ENCODE measurements at places on chromosomes 3 and 15.

- DNase-seq = peak; percentile 13
Observed at GRCh38 chr3:189235214-189235613, 63.4 kb downstream of the TPRG1 start.

- no peak for DNase-seq
Observed at GRCh38 chr3:79421273-79421672, 346.5 kb downstream of the ROBO1 start.

GRCh38 chr3:118436697-118437262 is 597.9 kb downstream of the IGSF11 start:
- no peak for DNase-seq

GRCh38 chr3:53938645-53939044 is 47.0 kb upstream of the SELENOK start:
- peak; percentile 11 for DNase-seq

GRCh38 chr15:73870700-73871408 is 2.5 kb upstream of the TBC1D21 start:
- DNase-seq = peak; percentile 7

- no peak for DNase-seq
Observed at GRCh38 chr3:190060192-190060775, 60.4 kb downstream of the P3H2 start.

- no peak for DNase-seq
Observed at GRCh38 chr15:39581242-39581792, 438 bp downstream of the THBS1 start.

- DNase-seq = peak; percentile 43
Observed at GRCh38 chr3:99532246-99532645, 106.1 kb upstream of the COL8A1 start.

DNA sequence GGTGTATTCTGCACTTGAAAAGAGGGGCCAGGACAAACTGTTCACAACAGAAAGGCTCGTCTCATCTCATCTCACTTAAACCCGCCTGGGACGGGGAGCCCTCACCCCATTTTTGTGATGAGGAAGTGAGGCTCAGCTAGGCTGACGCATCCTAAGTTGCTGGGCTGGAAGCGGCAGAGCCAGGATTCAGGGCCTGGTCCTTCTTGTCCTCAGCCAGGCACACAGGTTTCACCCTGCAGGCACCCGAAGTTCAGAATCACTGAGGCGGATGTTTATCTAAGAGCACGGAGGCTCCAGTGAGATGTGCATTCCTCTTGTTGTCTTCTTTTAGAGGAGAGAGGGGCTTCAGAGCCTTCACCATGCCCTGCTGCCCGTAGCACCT is 51.1 kb upstream of the PLXNA1 start:
- no peak for DNase-seq

DNA sequence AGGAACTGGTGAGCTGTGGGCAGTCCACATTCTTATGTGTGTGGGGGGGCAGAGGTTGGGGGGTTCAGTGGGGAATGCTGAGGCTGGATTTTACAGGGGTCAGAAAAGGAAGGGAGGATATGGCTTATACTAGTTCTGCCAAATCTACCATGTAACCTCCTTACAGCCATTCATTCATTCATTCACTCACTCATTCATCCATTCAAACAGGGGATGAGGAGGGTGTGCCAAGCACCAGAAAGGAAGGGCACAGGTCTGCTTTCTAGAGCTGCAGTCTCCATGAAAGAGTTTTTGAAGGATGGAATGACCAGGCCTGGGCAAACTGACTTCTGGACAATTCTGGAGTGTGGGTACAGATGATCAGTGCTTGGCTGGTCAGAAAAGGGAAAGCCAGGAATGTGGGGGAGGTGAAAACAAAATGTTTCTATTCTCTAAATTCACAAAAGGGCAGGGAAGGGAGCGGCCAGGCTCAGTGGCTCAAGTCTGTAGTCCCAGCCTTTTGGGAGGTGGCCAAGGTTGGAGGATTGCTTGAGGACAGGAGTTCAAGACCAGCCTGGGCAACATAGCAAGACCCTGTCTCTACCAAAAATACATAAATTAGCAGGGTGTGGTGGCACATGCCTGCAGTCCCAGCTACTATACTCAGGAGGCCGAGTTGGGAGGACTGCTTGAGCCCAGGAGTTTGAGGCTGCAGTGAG is 49.2 kb upstream of the C15orf39 start:
- no peak for DNase-seq

DNA sequence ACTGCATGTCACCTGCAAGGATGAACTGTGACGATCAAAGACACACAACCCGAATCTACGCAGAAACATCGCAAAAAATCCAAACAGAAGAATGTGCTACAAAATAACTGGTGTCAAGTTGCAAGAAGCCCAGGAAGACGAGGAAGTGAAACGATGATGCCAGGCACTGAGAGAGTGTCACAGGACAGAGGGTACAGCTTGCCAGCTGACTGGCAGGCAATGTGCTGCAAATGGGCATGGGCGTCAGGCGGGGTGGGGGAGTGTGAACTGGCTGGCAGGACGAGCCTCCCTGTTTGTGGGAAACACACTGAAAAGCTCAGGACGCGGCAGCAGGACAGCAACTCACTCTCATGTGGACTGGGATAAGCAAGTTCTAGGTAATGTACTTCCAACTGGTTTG is 28.9 kb upstream of the OCA2 start:
- no peak for DNase-seq

GRCh38 chr15:36499412-36500389 is 79.7 kb upstream of the CDIN1 start:
- DNase-seq = no peak

- no peak for DNase-seq
Observed at GRCh38 chr15:93451822-93452221, 362.8 kb upstream of the RGMA start.

DNA sequence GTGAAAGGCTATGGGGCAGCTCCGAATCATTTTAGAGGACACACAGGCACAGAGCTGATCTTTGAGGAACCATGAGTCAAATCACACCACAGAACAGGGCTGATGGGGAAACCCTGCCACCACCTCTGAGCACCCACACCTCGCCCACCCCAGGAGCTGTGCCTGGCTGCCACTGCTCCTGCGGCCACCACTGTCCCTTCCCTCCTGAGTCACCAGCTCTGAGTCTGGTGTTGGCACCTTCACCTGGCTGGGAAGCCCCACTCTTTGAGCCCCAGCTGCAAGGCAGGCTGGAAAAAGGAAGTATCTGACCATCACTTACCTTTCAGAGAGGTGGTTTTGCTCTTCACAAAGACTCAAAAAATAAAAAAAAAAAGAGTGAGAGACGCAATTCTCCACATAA is 63.6 kb upstream of the MEF2A start:
- no peak for DNase-seq

- DNase-seq = no peak
Observed at GRCh38 chr3:14244521-14245247, 66.1 kb downstream of the LSM3 start.

GRCh38 chr3:12638105-12638504 is 25.8 kb downstream of the RAF1 start:
- DNase-seq = no peak

- no peak for DNase-seq
Observed at GRCh38 chr3:188964957-188965356, 206.8 kb upstream of the TPRG1 start.

- no peak for DNase-seq
Observed at GRCh38 chr3:101131767-101132166, 138.5 kb upstream of the ABI3BP start.

DNA sequence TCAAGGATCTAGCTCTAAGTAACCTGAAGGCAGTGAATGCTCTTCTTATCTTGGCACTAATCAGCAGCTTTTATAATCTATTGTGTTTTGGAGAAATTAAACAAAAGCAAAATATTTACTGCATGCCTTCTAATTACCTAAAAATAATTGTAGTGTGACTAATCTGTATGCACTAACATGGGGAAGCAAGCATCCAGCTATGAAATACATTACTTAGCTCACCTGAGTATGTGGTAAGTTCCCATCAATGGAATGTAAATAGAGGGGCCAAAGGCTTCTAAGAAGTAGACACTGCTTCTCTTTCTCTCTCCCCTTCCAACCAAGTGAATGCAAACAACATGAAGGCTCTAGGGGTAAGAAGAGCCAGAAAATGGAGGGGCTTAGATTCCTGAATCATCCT is 165.6 kb downstream of the STAG1 start:
- DNase-seq = no peak

GRCh38 chr3:10771486-10772270 is 44.4 kb upstream of the SLC6A11 start:
- DNase-seq = no peak

DNA sequence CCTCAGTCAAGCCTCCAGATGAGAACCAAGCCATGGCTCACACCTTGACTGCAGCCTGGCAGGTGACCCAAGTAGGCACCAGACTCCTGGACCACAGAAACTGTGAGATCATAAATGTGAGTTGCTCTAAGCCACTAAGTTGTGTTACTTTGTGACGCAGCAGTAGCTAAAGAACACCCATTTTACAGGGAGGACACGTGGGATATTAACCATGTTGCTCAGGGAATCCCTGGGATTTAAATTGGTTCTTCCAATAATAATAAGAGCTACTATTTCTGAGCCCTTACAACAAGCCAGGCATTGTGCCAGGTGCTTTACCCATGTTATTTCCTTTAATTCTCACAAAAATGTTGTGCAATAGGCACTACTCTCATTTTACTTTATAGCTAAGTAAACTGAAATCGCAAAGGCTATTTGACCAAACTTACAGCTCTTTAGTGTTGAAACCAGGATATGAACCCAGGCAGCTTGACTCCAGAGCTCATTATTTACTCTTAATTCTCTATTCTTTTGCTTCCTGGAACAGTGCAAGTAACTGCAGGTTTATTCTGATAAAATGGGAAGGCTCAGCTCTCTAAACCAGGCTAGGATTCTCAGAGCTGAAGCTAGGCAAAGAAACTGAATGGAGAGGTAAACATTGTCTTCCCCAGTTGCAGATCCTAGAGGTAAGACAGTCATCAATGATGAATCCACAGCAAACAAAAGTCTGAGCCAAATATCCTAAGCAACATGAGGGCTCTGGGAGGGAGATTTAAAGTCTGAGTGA is 294.4 kb downstream of the KBTBD8 start:
- peak; percentile 4 for DNase-seq

- DNase-seq = no peak
Observed at GRCh38 chr3:153273217-153273616, 111.2 kb downstream of the RAP2B start.

GRCh38 chr15:48876057-48876456 is 1.9 kb upstream of the EID1 start:
- DNase-seq = no peak

DNA sequence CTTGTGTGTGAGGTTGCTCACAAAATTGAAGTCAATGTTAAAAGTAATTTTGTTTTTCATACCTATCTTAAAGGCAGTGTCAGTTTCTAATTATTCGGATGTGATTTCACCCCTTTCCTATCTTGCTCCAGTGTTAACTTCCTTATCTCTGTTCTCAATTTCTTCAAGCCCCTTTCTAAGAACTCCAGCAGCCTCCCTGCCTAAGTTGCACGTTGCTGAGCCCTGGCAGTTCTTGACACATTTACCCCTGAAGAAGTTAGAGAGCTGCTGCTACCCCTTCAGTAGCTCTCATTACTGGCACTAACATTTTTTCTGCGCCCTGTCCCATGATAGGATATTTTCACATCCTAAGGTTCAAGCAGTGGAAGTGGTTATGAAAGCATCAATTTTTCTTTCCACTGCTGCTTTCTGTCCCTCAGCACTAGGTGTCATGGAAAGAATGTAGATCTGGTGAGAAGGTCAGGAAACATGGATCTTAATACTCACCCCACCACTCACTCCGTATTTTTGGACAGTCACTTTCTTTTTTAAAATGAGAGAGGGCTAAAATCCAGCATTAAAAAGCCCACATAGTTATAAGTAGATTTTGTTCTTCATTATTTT is 62.9 kb downstream of the OPA1 start:
- no peak for DNase-seq

GRCh38 chr3:183327343-183327742 is 74.3 kb downstream of the B3GNT5 start:
- DNase-seq = no peak

- DNase-seq = no peak
Observed at GRCh38 chr15:63408524-63408923, 26.9 kb upstream of the CA12 start.

DNA sequence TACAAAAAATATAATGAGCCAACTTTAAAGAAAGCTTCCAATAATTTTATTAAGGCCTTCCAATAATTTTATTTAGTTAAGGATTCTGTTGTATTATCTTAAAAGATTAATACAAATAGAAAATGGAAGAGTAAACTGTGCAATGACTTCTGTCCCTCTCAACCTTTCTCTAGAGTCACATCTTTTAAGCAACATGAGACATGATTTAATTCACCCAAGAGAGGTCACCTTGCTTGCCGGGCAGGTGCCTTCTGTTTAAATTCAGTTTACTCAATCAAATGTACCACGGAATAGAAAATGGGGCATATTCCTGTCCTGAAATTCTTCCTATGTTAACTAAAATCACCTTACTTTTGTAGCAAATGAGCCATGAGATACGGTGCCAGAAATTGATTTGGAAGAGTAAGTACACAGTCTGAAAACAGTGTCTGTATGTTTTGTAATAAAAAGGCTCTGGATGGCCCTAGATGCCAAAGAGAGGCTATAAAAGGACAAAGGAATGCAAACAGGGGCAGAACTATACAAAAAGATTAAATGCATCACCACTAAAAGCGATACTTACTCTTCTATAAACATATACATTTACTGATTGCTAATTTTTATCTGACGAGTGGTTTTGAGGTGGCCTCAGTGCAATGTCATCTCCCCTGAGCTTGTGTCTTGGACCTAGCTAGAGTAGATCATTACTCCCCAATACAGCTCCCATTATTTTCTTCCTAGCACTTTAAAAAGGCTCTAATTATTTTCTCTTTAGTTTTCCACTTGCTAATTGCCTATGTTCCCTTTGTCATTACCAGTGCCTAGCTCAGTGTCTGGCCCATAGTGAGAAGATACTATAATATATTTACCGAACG is 134.0 kb downstream of the FHIT start:
- DNase-seq = no peak

- DNase-seq = no peak
Observed at GRCh38 chr15:91150502-91151160, 50.6 kb downstream of the SV2B start.

DNA sequence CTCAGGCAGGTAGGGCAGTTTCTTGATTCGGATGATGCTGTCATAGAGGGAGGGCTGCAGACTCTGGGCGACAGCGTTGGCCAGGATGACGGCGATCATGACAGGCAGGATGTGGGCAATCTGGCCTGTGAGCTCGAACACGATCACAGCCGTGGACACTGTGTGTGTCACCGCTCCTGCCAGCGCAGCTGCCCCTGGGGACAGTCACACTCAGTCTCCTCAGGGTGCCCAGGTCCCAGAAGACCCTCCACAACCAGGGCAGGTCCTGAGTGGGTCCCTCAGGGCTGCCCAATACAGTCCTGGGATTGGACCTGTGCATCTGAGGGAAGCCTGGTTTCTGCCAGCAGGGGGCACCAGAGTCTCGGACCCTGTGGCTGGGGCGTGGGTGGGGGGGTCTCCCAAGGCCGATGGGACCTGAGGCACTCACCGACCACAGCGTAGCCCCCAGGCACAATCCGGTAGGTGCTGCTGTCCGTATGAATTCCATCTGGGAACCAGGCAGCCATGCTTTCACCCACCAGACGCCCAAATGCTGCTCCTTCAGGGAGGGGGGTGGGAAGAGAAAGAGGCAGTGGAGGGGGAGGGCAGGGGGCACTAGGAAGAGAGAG is 7.2 kb downstream of the CLCN2 start:
- no peak for DNase-seq

Data from skeletal muscle cell (primary cell).